SJSA1 (cell line): ENCODE measurements at places on chromosomes 11 and 22. TPM values are rescaled to one million over a fixed set of nuclear protein-coding genes. Genes with fewer than 3 reads are reported as not detected.

The B3GAT1 gene
- total RNA-seq = not detected in 2 replicates

The GSTT2B gene
- total RNA-seq = 17.0 and 17.8 TPM in 2 replicates

GRCh38 chr11:27319072-27319471, 43.9 kb downstream of the CCDC34 start:
- H3K36me3 ChIP-seq = no peaks in the 10 kb centered on the region
- no peak overlapping the region for H3K4me3 ChIP-seq
- peaks cover 18% of the 10 kb centered on the region for H3K4me1 ChIP-seq

The CDON gene
- 1.3 and 2.8 TPM in 2 replicates for total RNA-seq

The C22orf31 gene
- total RNA-seq = not detected in 2 replicates

The PYGM gene
- total RNA-seq = 0.45 TPM in 1 of 2 replicates, not detected in the other

The CABP4 gene
- total RNA-seq = not detected in 2 replicates

DNA sequence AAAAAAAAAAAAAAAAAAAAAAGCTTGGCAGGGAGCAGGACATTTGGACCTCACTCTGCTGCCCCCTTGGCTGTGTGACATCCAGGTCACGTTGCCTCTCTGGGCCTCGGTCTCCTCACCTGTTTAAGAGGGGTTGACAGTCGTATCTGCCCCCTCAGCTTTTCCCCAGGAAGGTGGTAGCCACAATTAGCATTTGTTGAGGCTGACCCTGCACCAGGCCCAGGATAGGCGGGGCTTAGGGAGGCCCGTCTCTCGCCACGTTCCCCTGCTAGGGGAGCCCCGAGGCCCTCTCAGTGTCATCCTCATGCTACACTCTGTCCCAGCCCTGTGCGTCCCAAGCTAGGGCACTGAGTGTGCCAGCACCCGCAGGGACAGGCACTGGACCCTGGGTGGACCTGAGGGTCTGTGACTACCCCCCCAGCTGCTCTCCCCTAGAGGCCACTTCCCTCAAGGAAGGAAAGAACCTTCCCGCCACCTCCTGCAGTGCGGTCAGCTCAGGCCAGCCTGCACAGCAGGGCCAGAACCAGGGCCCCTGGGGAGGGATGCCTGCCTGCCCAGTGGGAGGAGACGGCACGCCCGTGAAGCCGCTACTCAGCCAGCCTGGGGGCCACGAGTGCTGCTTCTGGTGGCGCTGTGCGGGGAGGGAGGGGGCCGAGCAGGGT, 38.5 kb upstream of the PPARA start:
- no peaks in the 10 kb centered on the region for H3K27me3 ChIP-seq
- no peak overlapping the region for H3K4me3 ChIP-seq
- peaks cover 19% of the 10 kb centered on the region for H3K4me1 ChIP-seq
- H3K36me3 ChIP-seq = peaks cover 90% of the 10 kb centered on the region
